ENCODE measurements at places on chromosomes 5 and 9.

GRCh38 chr9:88370346-88370745, 17.9 kb upstream of the SPIN1 start:
- H3K4me1 ChIP-seq, result peaks cover 3% of the 10 kb centered on the region
- H3K27me3 ChIP-seq, result peaks cover 19% of the 10 kb centered on the region
- DNase-seq, result no peak

- no peaks in the 10 kb centered on the region for H3K27me3 ChIP-seq
- peak; percentile 68 for DNase-seq
- peak overlapping the region; percentile 68 for H3K4me3 ChIP-seq
- H3K27ac ChIP-seq, result peak overlapping the region; percentile 94
- H3K4me1 ChIP-seq, result peaks cover 76% of the 10 kb centered on the region
Measured at GRCh38 chr5:131379723-131380122, 115.9 kb downstream of the CDC42SE2 start.

- no peaks in the 10 kb centered on the region for H3K36me3 ChIP-seq
- DNase-seq, result no peak
- no peaks in the 10 kb centered on the region for H3K27me3 ChIP-seq
- H3K4me3 ChIP-seq, result no peak overlapping the region
Measured at GRCh38 chr9:9299134-9299533, 1313.7 kb downstream of the PTPRD start.

GRCh38 chr9:73152953-73153352, 1.3 kb downstream of the ANXA1 start:
- H3K4me1 ChIP-seq, result peaks cover 74% of the 10 kb centered on the region
- H3K27ac ChIP-seq, result peak overlapping the region; percentile 90
- H3K27me3 ChIP-seq, result no peaks in the 10 kb centered on the region
- peak overlapping the region; percentile 95 for H3K4me3 ChIP-seq

- H3K4me3 ChIP-seq, result no peak overlapping the region
- peaks cover 5% of the 10 kb centered on the region for H3K27me3 ChIP-seq
- H3K36me3 ChIP-seq, result peaks cover 5% of the 10 kb centered on the region
- H3K27ac ChIP-seq, result no peak overlapping the region
Measured at GRCh38 chr9:20205821-20206220, 416.5 kb downstream of the MLLT3 start.

GRCh38 chr5:181204113-181204825, 727 bp downstream of the TRIM7 start:
- H3K4me3 ChIP-seq, result peak overlapping the region; percentile 86
- no peak for DNase-seq
- peak overlapping the region; percentile 72 for H3K27ac ChIP-seq
- peaks cover 6% of the 10 kb centered on the region for H3K36me3 ChIP-seq
- peaks cover 51% of the 10 kb centered on the region for H3K27me3 ChIP-seq

- H3K4me3 ChIP-seq, result no peak overlapping the region
- H3K4me1 ChIP-seq, result peaks cover 42% of the 10 kb centered on the region
- no peak for DNase-seq
- peaks cover 75% of the 10 kb centered on the region for H3K36me3 ChIP-seq
Measured at GRCh38 chr5:80151890-80152289, 104.0 kb downstream of the SERINC5 start.

DNA sequence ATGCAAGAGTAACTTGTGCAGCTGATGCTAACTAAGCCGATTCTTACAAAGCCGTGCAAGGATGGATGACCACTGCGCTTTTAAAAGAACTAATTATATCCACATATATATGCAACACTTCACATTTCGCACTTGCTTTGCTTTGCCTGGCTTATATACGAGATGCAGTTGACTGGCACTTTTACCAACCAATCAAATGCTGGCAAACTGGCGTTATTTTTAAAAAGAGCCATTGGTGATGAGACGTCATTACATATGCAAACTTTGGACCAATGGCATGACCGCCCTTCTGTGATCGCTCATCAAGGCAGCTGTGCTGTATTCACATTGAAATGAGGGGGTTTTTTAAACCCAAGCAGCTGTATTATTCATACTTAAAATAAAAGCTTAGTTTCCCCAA, 1147.7 kb upstream of the WWC1 start:
- H3K27me3 ChIP-seq, result no peaks in the 10 kb centered on the region
- DNase-seq, result no peak
- no peak overlapping the region for H3K27ac ChIP-seq
- H3K4me3 ChIP-seq, result no peak overlapping the region
- no peaks in the 10 kb centered on the region for H3K4me1 ChIP-seq

- no peaks in the 10 kb centered on the region for H3K4me1 ChIP-seq
- DNase-seq, result no peak
- no peaks in the 10 kb centered on the region for H3K36me3 ChIP-seq
Measured at GRCh38 chr9:14362175-14362574, 48.2 kb upstream of the NFIB start.

- peaks cover 11% of the 10 kb centered on the region for H3K27me3 ChIP-seq
- no peaks in the 10 kb centered on the region for H3K4me1 ChIP-seq
- no peak overlapping the region for H3K27ac ChIP-seq
- H3K36me3 ChIP-seq, result no peaks in the 10 kb centered on the region
Measured at GRCh38 chr5:53166183-53166495, 56.6 kb upstream of the MOCS2 start.

DNA sequence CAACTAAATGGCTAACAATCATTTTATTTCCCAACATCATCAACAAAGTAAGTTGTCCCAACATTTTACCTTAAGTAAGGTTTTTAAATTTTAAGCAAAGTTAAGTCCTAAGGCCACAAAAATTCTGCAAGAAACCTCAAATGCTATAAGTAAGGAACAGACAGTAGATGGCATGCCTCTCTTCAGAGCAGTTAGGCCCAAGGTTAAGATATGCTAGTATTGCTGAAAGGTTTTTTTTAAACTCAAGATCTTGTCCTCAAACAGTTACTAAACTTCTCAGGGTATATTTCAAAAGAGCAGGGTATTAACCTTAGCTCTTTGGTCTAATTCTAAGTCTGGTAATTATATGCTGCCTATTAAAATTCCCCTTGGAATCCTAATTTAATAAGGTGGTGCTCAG, 35.1 kb downstream of the PJA2 start:
- peaks cover 12% of the 10 kb centered on the region for H3K4me1 ChIP-seq
- H3K4me3 ChIP-seq, result no peak overlapping the region
- H3K27ac ChIP-seq, result no peak overlapping the region
- no peak for DNase-seq

DNA sequence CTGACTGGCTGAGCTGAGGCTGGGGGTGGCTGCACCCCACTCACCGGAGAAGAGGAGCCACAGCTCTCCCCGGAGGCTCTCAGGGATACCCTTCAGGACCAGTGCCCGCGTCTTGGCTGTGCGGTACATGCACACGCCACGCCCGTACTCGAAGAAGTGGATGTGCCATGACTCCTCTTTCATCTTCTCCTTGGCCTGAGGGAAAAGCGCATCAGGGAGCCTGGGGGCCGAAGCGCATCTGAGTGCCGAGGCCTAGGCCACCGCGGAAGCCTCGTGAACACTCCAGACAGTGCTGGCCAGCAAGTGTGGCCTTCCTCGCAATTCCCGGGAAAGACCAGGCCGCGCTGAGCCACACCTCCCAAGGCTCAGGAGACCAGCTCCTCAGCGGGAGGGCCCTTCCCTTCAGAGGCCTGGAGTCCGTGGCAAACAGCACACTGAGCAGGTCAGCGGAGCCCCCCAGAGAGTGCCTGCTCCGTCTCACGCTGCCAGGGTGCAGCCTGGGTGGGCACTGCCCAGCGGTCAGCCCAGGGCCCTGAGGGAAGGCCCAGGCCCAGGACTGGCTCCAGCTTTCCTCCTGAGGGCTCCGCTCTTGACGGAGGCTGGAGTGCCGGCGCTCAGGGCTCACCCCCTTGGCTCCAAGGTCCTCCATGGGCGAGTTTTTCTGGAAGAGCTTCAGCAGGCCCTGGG, 20.5 kb upstream of the MRNIP start:
- H3K27me3 ChIP-seq, result no peaks in the 10 kb centered on the region
- no peak overlapping the region for H3K27ac ChIP-seq
- H3K4me1 ChIP-seq, result no peaks in the 10 kb centered on the region

DNA sequence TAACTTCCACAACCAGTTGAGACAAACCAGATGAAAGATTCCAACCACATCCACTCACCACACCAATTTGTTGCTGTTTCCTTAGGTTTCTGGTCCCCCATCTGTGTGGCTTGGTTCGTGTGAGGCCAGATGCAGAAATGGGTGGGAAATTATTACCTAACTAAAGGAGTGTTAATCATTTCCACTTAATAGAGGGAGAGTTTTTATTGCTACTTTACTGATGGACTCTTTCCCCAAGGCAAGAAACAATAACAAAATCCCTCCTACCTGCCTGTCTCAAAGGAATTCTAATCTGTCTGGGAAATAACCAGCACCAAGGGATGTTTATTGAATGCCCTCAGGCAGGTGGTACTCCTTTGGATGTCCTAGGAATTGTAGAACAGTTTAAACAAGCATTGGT, 76.3 kb downstream of the TMEM167A start:
- no peaks in the 10 kb centered on the region for H3K4me1 ChIP-seq
- no peak overlapping the region for H3K4me3 ChIP-seq
- no peak for DNase-seq
- H3K36me3 ChIP-seq, result no peaks in the 10 kb centered on the region
- no peak overlapping the region for H3K27ac ChIP-seq

- no peak overlapping the region for H3K4me3 ChIP-seq
- no peak overlapping the region for H3K27ac ChIP-seq
- H3K4me1 ChIP-seq, result no peaks in the 10 kb centered on the region
Measured at GRCh38 chr5:23506329-23507236, 826 bp upstream of the PRDM9 start.

DNA sequence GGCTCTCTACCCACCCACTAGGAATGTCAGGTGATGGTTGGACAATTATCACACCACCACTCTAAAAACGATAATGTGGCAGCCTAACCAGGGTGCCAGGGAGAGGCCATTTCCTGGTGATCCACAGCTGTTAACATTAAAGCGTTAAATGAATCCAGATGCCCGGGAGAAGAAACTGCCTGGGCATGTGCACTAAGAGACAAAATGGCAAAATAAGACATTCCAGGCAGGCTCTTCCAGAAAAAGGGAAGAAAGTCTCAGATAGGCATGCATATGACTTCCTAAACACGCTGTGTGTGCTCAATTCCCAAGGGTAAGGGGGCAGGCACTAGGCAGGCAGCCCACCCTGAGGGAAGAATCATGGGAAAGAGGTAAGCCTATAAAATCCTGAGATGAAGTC, 4.6 kb upstream of the TXN start:
- no peak overlapping the region for H3K4me3 ChIP-seq
- H3K27me3 ChIP-seq, result peaks cover 18% of the 10 kb centered on the region
- DNase-seq, result no peak
- peaks cover 17% of the 10 kb centered on the region for H3K4me1 ChIP-seq
- H3K27ac ChIP-seq, result no peak overlapping the region

DNA sequence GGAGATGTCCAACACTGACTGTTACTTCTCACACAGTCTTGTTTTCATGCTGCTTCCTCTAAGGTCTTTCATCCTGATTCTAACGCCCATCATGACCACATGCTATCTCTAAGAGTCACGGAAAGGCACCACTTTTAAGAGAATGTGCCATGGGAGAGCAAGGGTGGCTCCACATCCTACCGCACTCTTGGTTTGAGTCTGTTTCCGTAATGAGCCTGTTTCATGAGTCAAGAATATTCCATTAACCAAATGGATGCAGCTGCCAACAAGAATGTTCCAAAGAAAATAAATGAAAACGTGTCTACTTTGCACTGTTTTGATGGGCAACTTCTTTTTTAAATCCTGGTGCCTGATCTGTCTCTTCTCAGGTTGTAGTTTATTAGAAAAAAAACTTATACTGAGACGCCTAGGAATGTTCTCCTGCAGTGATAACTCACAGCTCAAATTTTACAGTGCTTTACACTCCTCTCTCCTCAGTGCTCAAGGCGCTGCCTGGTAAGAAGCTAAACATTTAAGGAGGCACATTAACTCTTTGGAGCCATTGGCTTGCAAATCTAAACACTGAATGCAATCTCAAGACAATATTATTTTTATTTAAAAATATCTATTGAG, 124.3 kb downstream of the FGF1 start:
- no peaks in the 10 kb centered on the region for H3K4me1 ChIP-seq
- no peak overlapping the region for H3K27ac ChIP-seq
- DNase-seq, result no peak
- H3K27me3 ChIP-seq, result peaks cover 2% of the 10 kb centered on the region
- H3K4me3 ChIP-seq, result no peak overlapping the region
- no peaks in the 10 kb centered on the region for H3K36me3 ChIP-seq

DNA sequence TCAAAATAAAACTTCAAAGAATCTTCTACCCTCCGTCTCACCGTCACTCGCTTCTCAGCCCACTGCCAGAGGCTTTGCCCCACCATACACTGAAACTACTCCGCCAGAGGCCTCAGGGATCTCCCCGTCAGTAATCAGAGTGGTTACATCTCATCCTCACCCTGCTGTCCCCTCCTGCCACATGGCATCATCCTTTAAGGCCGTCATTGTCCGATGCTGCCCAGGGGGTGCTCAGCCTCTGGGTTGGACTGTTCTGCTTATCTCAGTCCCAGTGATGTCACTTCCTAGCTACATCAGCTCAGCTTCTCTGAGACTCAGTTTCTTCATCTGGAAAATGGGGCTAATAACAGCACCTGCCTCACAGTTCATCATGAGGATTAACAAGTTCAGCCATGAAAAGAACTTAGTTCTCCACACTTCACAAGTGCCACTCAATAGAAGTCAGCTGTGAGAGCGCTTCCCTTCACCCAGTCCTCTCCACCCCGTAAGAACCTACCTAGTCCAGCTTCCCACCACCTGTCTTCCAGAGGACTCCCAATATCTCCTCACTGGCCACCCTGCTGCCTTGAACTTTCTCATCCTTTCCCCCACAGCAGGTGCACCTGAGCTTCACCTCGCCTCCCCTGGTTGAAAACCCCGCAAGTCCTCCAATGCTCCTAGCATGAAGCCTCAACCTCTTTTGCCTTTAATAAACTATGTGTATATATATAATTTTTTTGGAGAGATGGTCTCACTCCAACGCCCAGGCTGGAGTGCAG, 2.8 kb upstream of the IL3 start:
- DNase-seq, result no peak
- peak overlapping the region; percentile 71 for H3K27ac ChIP-seq
- H3K4me3 ChIP-seq, result no peak overlapping the region
- H3K4me1 ChIP-seq, result peaks cover 65% of the 10 kb centered on the region

- H3K4me1 ChIP-seq, result no peaks in the 10 kb centered on the region
- H3K27ac ChIP-seq, result no peak overlapping the region
- no peak overlapping the region for H3K4me3 ChIP-seq
- H3K27me3 ChIP-seq, result no peaks in the 10 kb centered on the region
- no peak for DNase-seq
Measured at GRCh38 chr9:13158986-13159385, 120.5 kb downstream of the MPDZ start.

Measured in T-helper 2 cell treated with Interferon-gamma antibody and Interleukin-4, amounts not matched to agents 5 μg/mL and 100 μg/mL, for 36 hours (primary cell).